Activated T-helper 17 cell treated with anti-CD3 and anti-CD28 coated beads, Interleukin-2, amount 50 U/mL, for 72 hours (primary cell): ENCODE measurements at places on chromosomes 13 and 19. TPM values are rescaled to one million over a fixed set of nuclear protein-coding genes. Genes with fewer than 3 reads are reported as not detected.
A peak's percentile ranks its signal among the peaks of the same experiment; 100 is the strongest.

RAD23A gene
- 129 TPM for total RNA-seq

FREM2 gene
- not detected for total RNA-seq

- no peak for ATAC-seq
These were observed 26.6 kb downstream of the DNAJC3 start for GRCh38 chr13:95703576-95703975.

GRCh38 chr19:12783291-12783848 is 7.9 kb upstream of the JUNB start:
- peak; percentile 31 for ATAC-seq

GRCh38 chr13:96533408-96533807 is 443.5 kb downstream of the HS6ST3 start:
- no peak for ATAC-seq

- no peak for ATAC-seq
These were observed 472.7 kb downstream of the DIAPH3 start for GRCh38 chr13:59690857-59691500.

DNA sequence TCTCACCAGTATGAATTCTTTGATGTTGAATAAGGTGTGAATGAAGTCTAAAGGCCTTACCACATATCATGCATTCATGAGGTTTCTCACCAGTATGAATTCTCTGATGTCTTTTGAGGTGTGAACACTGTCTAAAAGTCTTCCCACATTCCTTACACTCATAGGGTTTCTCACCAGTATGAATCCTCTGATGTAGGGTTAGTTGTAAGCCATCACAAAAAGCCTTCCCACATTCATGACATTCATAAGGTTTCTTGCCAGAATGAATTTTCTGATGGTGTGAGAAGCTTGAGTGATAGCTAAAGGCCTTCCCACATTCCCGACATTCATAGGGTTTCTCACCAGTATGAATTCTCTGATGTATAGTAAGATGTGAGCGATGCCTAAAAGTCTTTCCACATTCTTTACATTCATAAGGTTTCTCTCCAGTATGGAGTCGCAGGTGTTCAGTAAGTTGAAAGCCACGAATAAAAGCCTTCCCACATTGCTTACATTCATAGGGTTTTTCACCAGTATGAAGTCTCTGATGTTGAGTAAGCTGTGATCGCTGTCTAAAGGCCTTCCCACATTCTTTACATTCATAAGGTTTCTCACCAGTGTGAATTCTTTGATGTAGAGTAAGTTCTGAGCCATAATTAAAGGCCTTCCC is 27.7 kb downstream of the ZNF461 start:
- ATAC-seq = no peak

- ATAC-seq = no peak
These were observed 138.8 kb downstream of the RGCC start for GRCh38 chr13:41596190-41596589.

DNA sequence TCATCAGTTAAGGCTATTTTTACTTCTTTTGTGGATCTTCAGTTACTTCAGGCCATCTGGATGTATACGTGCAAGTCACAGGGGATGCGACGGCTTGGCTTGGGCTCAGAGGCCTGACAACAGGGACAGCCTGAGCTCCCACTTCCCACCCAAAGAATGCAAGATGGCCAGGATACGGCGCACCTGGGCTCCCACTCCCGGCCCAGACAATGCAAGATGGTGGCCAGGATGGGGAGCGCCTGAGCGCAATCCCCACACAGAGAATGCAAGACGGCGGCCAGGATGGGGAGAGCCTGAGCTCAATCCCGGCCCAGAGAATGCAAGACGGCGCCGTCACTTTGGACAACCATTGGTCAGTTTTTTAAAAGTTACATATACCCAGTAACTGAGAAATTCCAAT is 25.3 kb upstream of the MIER2 start:
- ATAC-seq = no peak

DNA sequence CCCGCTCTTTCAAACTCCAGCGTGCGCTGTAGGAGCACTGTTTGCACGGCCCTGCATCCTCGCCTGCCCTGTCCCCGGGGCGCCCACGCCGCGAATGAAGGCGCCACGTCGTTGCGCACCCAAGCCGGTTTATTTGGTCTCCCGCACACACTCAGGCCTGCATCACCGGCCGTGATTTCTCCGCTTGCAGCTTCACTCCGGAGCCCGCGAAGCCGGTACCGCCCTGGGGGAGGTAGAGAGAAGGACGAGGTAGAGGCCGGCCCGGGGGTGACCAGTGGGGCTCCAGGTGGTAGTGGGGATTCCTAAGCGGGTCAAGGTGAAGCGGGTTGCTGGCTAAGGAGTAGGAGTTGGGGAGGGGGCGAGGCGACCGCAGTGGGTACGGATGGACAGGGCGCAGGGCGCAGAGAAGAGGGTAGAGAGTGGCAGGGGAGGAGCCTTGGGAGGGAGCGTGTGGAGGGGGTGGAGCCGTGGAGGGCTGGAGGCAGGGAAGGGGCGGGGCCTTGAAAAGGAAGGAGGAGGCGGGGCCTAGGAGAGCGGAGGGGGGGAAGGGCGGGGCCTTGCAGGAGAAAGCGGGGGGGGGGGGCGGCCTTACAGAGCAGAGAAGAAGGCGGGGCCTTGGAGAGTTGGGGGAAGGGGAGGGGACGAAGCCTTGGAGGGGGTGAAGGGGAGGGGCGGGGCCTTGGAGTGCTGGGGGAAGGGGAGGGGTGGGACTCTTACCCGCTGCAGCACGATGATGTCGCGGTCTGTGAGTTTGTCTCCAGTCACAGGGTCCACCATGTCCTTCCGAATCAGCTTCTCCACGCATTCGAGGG is 24.6 kb downstream of the NOSIP start:
- peak; percentile 19 for ATAC-seq
